ENCODE measurements at places on chromosomes 6 and 20.

GRCh38 chr6:6004390-6004995 is 2.2 kb downstream of the NRN1 start:
- DNase-seq, result no peak

DNA sequence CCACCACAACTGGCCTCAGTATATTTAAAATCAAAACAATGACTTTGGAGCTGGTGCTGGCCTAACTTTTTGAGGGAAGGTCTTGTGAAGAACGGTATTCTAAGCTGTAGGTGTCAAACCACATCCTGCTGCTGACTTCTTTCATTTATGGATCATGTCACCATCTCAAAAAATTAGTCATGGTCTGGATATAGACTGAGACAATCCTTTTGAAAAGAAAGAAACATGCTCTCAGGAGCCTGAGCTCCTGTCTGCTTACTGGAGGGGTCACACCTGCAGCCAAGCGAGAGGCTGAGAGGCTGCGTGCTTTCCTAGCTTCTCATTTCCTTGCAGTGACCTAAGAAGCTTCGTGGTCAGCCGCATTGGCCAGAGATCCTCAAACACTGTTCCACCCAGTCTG is 55.2 kb downstream of the TIAM2 start:
- peak; percentile 48 for DNase-seq

- DNase-seq, result no peak
These were observed 52.9 kb upstream of the RNF144B start for GRCh38 chr6:18334251-18334650.

- no peak for DNase-seq
These were observed 235.1 kb upstream of the FOXQ1 start for GRCh38 chr6:1076531-1077459.

- peak; percentile 84 for DNase-seq
These were observed 14.9 kb upstream of the PPARD start for GRCh38 chr6:35327349-35328027.

GRCh38 chr6:85273870-85274269 is 176.0 kb upstream of the NT5E start:
- no peak for DNase-seq

DNA sequence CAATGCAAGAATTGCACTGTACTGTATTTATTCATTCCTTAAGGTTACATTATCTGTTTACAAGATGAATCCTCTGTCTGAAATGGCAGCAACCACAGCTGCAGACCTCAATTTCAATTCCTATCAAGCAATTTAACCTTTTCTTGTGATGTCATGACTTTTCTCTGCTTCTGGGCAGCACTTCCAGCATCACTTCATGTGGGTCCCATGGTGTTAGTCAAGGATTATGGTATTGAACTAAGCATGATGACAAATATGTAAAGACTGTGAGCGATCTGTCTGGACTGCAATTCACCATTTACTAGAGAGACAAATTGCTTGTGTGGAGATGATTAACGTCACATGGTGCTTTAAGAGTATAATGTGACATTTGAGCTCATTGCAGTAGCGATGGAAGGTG is 90.5 kb upstream of the CCN2 start:
- DNase-seq, result no peak

DNA sequence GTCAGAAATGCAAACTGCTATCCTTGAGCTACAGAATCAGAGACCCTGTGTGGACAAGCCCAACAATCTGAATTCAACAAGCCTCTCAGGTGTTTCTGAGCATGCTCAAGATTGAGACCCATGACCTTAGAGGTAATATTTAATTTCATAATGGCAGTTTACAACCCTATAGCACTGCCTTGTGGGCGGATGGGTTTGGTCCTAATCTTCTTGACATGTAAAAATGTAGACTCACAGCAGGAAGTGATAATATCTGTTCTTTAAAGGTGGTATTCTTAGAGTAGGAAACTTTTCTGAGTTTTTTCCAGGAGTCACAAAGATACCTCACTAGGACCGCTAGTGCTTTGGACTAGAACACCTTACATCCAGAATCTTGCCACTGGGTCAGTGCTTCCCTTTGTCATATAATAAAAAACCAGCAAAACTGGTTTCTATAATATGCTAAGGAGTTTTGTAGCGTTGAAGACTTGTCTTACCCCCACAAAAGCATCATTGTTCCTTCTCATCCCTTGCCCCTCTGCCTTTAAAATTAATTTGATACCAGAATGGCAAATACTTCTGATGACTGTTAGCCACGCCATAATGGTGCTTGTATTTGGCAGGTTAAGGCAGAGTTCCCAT is 52.6 kb downstream of the E2F3 start:
- DNase-seq, result peak; percentile 41

DNA sequence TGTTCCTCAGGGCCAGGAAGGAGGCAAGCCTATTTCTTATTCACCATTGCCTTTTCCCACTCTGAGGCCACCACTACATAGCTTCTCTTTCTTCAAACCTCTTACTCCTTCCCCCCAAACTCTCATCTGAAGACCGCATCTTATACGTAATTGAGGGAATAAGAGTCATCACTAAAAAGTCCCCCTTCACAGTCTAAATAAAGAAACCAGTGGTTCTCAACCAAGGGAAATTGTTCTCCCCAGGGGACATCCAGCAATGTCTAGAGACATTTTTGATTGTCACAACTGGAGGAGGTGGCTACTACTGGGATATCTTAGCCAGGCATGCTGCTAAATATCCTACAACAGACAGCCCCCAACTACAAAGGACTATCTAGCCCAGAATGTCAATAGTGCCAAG is 327.6 kb upstream of the CNR1 start:
- no peak for DNase-seq

- DNase-seq, result no peak
These were observed 2.6 kb downstream of the ARMC2 start for GRCh38 chr6:108850669-108851465.

- no peak for DNase-seq
These were observed 67.3 kb upstream of the SLC22A1 start for GRCh38 chr6:160054271-160054670.

GRCh38 chr20:49346682-49347081 is 68.8 kb upstream of the ZNFX1 start:
- DNase-seq, result no peak

DNA sequence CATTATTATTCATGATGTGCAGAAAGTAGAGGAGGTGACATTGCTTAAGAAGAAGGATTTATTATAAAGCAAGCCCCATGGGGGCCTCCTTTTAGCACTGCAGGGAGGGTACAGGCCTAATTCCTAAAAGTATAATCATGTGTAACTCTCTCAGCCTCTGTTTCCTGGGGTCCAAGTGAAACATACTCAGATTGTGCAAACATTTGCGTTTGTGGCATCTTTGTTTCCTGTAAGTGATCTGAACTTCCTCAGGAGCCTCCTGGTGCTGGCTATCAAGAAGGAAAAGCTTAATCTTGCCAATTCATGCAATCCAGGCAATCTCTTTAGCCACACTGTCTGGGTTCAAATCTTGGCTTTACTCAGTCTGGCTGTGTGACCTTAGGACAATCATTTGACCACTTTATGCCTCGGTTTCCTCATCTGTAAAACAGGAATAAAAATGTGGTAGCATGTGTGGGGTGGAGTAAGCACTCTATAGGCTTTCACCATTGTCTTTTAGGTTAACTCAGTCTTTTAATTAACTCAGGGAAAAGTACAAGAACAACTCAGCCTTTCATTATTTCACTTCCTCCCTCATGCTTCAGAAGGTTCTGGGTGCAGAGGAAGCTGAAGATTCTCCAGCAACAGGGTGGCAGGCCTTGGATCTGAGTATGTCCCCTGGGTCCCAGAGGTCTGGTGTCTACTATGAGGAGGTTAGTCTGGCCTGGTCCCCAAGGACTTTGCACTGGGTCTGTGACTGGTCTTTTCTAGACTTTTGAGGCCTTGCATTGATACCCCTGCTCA is 831 bp upstream of the SIRPB2 start:
- DNase-seq, result no peak

GRCh38 chr6:167285077-167285770 is 5.9 kb upstream of the UNC93A start:
- DNase-seq, result no peak

GRCh38 chr20:50541606-50542041 is 31.4 kb downstream of the PTPN1 start:
- no peak for DNase-seq

- no peak for DNase-seq
These were observed 14.5 kb downstream of the NOL4L start for GRCh38 chr20:32570401-32571190.

GRCh38 chr6:24458134-24458533 is 31.2 kb downstream of the GPLD1 start:
- no peak for DNase-seq

DNA sequence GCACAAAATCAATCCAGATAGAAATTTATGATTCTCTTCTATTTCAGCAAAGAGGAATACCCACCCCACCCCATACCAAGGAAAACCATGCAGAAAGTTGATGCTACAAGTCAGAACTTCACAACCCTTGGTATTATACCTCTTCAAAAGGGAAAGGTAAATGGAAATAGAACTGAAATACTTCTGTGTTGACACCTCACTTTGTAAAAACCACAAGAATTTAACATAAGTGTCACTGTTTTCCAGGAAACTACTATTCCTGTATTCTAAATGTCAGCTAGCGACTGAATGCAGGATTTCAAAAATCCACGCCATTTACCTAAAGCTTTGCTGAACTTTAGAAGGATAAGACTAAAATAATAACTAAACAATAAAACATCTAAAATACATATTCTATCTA is 3.6 kb downstream of the CPNE1 start:
- DNase-seq, result peak; percentile 46

- no peak for DNase-seq
These were observed 29.1 kb upstream of the PKIG start for GRCh38 chr20:44552950-44553908.

GRCh38 chr6:163001330-163001729 is 273.6 kb downstream of the PACRG start:
- no peak for DNase-seq

DNA sequence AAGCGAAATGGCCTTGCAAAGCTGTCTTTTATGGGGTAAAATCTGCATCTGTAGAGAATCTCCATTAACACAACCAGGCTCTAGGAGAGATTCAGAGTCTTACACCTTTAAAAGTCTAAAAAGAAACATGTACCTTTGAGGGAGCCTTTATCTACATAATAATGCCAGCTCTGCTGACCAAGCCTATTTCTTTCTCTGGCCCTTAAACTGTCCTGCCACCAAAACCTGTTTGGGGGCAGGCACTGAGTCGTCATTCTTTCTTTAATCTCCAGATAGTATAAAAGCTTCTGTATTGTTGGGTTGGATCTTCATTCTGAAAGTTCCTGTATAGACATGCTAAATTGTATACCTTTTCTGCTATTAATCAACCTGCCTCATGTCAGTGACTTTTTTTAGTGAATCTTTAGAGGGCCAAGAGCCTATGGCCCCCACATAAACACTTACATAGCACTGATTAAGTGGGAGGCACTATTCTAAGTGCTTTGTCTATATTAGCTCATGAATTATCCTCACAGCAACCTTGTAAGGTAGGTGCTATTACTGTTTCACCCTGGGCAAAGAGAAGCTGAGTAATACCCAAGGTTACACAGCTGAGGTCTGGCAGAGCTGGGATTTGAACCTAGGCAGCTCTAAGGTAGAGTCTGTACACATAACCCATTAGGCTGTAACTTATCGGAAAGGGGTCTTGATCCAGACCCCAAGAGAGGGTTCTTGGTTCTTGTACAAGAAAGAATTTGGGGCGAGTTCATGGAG is 232.3 kb upstream of the DTNBP1 start:
- DNase-seq, result no peak

GRCh38 chr20:23293689-23294088 is 56.9 kb upstream of the NXT1 start:
- no peak for DNase-seq

DNA sequence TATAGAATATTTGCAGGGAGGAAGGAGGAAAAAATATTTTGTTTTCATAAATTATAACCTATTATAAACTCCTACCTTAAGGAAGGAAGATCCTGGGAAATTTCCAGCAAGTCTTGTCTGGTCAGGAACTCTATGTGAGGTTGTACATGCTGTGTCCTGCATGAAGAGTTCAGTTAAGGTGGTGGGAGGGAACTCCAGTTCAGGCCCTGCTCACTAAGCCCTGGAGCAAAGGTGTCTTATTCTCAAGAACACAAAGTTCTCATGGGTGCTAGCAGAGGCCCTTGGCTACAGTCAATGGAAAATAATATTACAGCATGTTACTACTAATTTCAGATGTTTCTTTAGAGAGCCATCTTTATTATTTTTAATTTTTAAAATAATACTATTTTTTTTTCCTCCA is 3.8 kb upstream of the OGFRL1 start:
- no peak for DNase-seq

DNA sequence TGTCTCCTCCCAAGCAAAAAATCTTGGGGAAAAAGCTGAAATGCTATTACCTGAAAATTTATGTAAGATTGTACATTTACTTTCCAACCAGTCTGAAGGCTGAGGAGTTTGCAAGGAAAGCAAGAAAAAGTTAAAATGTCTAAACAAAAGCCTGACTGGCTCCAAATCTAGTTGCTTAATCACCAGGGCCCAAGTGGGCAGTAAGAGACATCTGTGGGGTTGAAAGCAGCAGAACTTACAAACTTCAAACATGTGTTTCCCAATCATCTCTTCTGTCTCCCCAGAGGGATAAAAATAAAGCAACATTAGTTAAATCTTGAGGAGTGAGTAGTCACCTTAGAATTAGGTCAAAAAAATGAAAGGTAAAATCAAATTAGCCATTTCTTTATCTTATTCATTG is 98.6 kb downstream of the OGFRL1 start:
- no peak for DNase-seq

- no peak for DNase-seq
These were observed 227.7 kb upstream of the TSHZ2 start for GRCh38 chr20:52744441-52744840.

DNA sequence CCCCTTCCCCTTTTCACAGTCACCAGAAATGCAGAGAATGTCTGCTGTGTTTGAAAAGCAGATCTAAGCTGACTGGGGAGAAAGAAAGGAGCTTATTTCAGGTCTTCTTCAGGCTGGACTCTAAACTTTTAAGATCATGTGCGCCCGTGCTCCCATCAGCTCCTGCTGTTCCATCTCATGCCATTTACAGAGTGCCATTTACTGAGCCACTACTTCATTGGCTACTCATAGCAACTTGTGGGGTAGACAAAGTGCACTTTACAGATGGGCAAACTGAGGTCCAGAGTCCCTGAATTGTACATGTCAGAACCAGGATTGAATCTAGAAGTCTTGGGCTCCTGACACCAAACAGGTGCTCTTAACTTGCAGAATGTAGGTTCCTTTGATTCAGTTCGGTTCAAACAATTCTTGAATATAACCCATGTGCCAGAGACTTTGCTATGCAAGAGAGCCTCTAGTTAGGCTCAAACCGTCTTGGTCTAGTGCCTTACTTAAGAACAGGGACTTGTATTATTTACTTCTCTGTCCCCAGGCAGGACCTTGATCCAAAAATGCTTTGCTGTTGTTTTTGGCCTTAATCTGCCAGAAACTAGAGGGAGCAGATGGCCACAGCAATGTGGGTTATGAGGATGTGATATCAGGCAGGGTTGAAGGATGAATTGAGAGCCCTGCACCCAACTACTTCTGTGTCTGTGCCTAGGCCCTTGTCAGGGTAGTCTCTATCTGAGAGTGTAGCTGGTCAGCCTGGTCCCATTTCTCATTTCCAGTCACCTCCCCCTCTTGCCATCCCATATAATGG is 56.4 kb downstream of the RALY start:
- DNase-seq, result no peak

All from CD4-positive, alpha-beta T cell treated with Interleukin-2 at 100 ng/mL for 4 hours (primary cell).